NCI-H1417 treated with DMSO at 0.1 percent for 48 hours (cell line): ENCODE measurements at places on chromosomes 6 and 20.

DNA sequence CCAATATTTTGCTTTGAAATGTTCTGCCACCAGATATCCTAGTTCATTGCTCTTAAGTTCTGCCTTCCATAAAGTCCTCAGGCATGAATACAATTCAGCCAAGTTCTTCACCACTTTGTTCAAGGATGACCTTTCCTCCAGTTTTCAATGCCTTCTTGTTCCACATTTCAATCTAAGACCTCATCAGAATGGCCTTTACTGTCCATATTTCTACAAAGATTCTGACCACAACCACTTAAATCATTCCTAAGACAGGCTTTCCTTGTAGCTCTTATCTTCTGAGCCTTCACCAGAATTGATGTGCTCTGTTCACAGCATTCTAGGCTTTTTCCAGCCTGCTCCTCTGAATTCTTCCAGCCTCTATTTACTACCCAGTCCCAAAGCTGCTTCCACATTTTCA is 319.0 kb downstream of the HACE1 start:
- DNase-seq = no peak

- DNase-seq = no peak
Observed at GRCh38 chr6:47302043-47302442, 7.7 kb downstream of the TNFRSF21 start.

DNA sequence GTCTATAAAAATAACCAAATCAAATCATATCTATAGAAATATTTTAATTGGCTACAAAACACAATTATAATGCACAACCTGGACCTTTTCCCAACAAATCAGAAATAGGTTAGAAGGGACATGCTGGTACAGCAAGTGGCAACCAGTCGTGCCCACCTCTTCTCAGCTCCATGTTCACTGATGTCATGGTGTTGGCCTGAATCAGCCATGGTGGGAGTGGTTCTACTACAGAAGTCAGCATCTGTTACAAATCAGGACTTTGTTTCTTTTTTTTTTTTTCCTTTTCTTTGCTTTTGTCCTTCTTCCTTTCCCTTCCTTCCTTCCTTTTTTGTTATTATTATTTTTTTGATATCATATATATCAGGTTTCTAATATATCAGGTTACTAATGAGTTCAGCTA is 91.2 kb downstream of the RALGAPA2 start:
- DNase-seq = no peak

- DNase-seq = no peak
Observed at GRCh38 chr6:29590218-29590808, 5.4 kb downstream of the OR2H2 start.

- no peak for DNase-seq
Observed at GRCh38 chr20:15682690-15683089, 890.6 kb downstream of the KIF16B start.

- DNase-seq = no peak
Observed at GRCh38 chr6:422433-423054, 31.0 kb downstream of the IRF4 start.

DNA sequence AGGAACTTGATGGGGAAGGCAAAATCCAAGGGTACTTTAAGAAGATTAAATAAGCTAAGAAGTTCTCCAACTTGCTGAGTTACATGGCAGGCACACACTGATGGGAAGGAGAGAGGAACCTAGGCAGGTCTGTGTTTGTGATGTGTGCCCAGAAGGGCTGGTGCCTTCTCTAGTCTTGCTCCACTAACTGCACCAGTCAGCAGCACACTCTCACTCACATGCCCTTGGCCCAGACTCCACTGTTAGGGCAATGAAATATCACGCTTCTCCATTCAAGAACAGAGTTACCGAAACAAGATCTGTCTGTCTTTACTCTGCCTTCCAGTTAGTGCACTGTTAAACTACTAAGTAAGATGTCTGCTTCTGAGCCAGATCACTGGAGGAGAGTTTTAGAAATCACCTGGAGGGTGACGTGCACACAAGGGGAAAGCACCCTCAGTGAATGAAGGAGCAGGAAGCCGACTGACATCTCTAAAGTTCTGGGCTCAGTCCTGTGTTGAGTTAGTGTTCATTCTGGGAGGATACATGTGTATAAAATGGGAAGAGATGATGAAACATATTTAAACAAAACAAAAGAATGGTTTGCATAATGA is 251.1 kb downstream of the FOXC1 start:
- DNase-seq = no peak

DNA sequence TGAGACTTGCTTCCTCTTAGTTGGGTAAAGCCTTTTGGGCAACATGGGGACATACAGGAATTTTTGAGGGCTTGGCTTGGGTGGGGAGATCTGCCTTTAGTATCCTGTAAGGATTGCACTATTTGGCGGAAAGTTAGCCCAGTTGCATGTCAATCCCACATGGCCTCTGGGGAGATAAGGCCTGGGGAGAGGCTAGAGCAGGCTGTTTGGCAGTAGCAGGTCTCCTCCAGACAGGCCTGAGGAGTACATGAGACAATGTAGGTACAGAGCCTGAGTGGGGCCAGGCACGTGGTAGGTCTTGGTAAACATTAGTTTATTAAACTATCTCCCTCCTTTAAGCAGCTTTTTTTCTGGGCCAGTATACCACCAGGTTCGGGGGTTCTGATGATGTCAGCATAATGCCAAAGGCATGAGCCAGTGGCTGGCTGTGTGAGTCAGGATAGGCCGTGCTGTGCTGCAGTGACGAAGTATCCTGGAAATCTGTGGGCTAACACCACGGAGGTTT is 147.9 kb downstream of the VEGFA start:
- DNase-seq = no peak

DNA sequence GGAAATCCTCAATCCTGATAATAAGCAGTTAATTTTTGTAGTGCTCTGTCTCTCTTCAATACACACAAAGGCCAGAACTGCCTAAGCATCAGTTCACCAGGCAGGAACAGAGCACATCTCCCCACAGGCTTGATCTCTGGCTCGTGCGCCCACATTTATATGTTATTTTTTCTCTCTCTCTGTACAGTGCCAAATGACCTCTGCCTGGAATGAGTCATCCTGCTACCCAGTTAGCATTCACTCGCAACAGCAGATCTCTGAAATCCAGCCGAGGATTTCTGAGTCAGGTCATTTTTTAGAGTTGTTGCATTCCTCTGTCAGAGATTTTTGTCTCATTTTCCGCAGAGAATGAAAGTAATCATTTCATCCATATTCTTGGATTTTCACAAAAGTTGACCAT is 107.1 kb downstream of the COL12A1 start:
- DNase-seq = no peak

DNA sequence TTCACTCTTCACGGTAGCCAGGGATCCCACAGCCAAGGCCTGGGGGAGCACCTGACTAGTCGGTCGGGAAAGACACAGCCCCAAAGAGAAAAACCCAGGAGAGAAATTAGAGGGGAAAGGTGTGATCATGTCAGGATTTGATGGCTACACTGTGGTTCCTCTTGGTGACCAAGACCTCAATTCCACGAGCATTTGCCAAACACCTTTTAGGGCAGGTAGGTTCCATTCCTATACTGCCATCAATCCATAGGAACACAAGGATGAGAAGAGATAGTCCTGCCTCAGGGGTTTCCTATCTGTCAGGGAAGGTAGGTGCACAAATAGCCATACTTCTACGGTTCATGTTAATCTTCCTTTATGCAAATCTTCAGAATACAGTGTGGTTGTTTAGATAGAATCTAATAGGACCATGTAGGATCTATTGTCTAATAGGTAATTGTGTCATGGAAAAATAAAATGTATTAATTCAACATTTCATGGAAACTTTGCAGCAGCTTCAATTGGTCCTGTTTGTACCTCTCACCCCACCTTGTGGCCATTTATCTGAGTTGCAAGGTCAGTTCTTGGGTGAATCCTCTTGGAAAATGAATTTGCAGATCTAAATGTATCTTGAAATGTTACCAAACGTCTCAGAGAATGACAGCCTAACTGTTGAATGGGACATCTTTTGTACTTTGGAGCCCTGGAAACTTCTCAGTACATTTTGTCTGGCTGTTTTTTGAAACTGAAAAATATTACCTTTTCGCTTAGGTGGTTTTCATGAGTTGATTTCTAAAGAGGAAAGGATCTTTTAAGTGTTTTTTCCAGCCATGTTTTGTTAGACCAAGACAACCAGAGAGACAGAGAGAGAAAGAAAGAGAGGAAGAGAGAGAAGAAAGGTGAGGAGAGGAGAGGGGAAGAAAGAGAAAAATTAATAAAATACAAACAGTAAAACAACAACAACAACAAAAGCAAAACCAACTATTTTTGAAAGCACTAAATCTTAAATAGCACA is 33.7 kb upstream of the IYD start:
- DNase-seq = no peak

- DNase-seq = no peak
Observed at GRCh38 chr20:33685328-33686099, 671 bp downstream of the E2F1 start.

DNA sequence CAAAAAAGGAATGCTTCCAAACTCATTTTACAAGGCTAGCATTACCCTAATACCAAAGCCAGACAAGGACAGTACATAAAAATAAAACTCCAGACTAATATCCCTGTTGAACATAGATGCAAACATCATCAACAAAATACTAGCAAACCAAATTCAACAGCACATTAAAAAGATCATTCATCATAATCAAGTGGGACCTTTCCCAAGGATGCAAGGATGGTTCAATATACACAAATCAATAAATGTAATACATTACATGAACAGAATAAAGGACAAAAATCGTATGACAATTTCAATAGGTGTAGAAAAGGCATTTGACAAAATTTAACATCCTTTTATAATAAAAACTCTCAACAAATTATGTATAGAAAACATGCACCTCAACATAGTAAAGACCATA is 66.6 kb upstream of the CNR1 start:
- DNase-seq = no peak

DNA sequence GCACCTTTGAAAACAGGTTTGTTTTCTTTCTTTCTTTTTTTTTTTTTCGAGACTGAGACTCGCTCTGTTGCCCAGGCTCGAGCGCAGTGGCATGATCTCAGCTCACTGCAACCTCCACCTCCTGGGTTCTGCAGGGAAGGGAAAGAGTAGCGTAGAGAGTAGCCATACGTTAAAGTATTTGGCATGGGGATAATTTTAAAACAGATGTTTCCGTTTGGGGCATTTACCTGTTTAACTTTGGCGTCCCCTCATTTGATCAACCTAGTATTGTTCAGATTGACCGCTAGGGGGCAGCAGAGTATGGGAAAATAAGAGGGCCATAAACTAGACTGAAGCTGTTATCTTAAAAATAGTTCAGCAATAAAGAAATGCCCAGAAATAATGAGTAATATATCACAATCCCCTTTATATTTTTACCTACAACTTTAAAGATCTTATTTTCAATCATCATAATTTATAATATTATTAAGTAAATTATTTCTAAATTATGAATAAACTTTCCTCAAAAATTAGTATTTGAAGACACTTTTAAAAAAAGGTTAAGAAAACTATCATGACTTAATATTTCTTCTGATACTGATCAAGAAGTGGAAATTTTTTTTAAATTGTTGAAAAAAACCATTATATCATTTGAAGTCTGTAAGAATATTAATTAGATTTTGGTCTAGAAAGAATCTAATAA is 7.6 kb upstream of the TAAR9 start:
- DNase-seq = peak; percentile 73

DNA sequence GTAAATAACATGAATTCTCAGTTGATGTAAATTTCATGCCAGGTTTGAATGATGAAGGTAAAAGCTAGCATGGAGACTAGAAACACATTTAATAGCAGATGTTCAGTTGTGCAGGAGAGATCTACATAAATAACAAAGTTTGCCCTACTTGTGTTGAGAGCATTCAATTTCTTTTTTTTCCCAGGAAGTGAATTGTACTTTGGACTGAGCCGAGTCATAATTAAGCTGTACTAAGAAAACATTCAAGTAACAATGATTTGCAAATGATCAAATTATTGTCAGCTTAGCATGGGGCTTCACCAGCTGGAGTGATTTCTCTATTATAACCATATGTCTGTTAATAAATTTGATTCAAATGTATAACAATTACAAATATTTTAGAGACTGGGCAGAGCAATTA is 893.5 kb upstream of the MAP3K7 start:
- DNase-seq = no peak

DNA sequence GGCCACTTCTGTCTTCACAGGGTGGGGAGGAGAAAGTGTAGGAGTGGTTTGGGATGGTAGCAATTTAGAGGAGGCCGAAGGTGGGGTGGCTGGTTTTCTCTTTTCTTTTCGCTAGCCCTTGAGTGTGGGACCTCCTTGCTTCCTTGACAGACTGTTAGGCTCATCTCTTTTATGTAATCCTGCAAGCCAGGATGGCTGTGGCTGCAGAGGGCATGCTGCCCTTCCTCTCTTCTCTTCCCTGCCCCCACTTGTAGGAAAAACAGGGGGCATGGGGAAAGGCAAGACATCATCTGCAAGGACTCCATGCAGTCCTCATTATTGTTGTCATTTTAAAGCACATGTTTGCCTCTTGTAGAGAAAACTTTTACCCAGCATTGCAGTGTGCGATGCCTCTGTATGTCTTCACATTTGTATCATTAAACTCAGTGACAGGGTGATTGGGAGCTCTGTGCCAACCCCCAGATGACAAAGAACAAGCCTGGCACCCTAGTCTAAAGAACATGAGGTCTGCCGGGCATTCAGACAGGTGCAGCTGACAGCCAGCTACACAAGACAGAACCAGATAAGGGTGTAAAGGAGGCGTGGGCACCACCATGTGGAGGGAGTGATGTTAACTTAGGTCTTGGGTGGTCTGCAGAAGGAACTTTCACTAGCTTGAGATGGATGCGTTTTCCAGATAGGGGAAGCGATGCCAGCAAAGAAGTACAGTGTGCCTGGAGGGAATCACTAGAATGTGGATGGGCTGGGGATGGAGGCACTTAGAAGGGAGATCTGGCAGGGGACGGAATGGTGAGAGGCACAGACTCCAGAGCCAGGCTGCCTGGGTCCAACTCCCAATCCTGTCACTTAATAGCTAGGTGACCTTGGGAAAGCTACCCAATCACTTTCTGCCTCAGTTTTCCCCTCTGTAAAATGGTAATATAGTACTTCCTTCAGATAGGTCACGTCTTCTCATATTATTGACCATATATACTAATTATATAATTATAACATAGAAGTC is 207.6 kb downstream of the TBC1D7 start:
- no peak for DNase-seq

DNA sequence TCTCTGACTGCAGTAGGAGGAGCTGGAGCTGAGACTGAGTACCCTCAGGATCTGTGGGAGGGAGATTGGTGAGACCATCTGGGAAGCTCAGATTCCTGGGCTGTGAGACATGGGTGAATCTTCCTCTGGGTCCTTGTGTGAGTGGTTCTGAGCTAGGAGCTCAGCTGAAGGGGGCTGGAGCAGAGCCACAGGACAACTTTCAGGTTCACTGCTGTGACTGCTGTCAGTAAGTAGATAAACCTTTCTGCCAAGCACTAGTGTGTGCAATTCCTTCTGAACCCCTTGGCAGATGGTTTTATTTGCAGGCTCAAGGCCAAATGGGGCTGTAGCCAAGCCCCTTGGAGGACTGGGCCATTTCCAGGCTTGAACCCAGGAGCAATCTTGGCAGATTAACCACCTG is 49.6 kb upstream of the SNAP91 start:
- no peak for DNase-seq

DNA sequence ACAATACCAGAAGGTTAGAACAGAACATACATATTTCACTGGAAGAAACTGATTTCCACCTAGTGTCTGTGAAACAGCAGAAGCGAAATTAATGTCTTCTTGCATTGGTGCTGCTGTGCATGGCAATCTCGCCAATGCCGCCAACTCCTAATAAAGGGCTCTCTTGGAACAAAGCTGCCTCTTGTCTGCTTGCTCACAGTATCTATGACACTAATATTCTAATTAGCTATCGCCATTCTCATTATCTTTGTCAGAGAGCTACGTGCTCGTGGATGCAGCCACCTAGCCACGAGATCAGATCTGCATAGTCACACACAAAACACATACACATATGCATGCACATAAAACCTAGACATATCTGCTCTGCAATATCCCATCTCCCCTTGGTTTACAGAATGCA is 145.9 kb upstream of the OLIG3 start:
- DNase-seq = no peak

- DNase-seq = no peak
Observed at GRCh38 chr6:122779667-122780066, at the start of gene FABP7. TSS of gene FABP7 (plus strand) at chr6:122779716. CDS start at chr6:122779795, 79 bp downstream.
